DMS 273 treated with DMSO at 0.1 percent for 48 hours (cell line): ENCODE measurements at places on chromosomes 16 and 17.

DNA sequence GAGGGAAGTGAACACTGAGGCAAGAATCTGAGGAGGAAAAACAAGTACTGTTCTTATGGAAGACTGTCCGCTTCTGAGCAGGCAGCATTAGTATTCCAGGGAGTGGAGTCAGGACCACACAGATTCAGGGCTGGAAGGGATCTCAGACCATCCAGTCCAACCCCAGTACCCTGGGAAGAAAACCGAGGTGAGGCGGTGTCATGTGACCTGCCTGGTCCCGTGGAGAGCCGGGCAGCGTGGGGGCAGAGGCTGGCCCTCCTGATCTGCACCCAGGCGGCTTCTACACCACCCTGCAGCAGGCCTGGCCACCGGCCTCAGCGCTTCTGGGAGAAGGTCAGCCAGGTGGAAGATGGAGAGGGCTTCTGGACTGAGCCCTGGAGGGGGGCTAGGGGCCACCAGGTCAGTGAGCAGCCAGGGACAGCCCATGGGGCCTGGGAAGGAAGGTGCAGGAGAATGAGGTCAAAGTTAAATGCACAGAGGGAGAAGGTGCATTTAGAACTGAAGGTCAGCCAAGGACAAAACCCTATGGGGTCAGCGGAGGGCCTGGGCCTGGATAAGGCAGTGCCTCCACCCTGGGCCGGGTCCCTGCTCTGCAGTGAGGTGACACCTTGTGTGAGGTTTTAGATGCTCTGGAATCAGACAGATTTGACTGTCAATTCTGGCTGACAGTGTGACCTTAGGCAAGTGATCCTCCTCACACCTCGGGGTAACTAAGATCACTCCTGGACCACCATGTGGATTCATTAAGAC, 45.9 kb downstream of the VAC14 start:
- DNase-seq = no peak

DNA sequence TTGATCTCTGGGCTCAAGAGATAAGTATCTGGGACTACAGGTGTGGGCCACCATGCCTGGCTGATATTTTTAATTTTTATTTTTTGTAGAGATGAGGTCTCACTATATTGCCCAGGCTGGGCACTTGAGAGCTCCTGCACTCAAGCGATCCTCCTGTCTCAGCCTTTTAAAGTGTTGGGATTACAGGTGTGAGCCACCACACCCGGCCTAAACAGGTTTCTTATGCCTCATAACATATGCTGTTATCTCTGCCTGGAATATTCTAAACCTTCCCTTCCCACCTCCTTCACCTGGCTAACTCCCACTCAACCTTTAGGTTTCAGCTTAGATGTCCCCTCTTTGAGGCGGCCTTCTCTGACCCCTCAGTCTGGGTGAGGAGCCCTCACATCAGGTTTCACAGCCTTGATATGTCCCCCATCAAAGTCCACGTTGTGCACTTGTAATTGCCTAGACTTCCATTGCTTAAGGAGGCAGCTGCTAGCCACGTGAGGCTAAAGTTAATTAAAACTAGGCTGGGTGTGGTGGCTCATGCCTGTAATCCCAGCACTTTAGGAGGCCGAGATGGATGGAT, 8.6 kb upstream of the CNP start:
- no peak for DNase-seq

DNA sequence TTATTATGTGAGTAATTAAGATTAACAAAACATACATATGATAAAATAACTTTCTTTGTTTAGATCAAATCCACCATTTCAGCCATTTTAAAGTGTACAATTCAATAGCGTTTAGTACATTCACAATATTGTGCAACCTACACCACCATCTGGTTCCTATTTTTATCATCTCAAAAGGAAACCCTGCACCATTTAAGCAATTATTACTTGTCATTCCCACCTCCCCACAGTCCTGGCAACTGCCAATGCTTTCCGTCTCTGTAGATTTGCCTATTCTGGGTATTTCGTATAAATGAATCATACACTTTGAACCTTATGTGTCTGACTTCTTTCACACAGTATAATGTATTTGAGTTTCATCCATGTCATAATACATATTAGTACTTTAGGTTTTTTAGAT, 162.5 kb upstream of the CNTNAP4 start:
- DNase-seq = peak; percentile 77

DNA sequence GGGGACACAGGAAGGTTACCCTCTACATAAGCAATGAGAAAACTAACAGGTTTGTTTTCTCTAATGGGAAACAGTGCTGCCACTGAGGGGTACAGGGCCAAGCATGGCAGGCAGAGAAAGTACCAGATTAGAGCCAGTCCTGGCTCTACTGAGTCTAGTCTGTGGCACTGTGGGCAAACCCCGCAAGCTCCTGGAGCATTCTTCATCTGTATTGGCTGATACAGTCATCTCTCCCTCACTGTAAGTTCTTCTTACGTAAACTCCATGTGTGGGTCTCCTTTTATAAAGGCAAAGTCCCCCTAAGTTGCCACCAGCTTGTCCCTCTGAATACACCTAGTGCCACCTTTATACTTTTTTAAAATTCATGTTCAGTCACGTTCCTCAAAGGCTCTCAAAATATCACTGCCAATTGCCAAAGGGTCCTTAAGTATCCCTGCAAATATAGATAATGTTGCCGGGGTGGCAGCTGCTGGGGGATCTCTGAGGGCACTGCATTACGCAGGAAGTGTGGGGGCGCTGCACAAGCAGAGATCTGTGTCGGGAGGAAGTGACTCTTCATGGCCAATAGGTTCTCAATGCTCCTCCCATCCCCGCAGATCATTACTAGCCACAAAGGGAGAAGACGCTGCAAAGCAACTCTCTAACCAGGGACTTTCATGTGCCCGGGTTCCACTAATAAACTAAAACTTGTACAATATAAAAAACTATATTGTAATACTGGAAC, 18.8 kb downstream of the XPO6 start:
- no peak for DNase-seq

DNA sequence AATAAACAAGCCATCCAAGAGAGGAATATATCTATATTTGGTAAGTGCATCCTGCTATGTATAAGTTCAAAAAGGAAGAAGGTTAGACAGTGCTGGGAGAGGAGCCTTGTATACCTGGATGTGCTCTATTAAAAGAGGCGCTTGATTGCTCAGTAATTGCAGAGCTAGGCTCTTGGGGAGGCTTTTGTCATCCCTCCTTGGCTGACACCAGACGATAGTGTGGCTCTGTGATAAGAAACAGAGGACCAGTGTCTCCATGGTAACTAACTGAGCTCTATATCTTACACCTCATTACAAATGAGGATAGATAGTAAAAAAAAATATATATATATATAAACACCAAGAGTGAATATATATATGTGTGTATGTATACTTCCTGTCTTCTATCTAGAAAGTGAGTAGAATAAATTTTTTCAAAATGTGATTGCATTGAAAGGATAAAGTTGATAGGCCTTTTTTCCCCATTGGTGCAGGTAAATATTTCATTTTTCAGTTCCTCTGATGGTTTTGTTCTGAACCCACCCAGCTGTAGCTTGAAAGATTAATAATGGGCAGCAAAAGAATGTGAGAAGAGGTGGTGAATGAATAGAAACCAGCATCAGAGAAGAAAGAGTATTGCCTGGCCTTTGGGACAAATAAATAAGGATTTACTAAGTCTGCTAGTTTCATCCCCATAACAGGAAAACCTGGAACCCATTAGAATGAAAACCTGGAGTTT, 303.7 kb downstream of the ZFHX3 start:
- DNase-seq = no peak

DNA sequence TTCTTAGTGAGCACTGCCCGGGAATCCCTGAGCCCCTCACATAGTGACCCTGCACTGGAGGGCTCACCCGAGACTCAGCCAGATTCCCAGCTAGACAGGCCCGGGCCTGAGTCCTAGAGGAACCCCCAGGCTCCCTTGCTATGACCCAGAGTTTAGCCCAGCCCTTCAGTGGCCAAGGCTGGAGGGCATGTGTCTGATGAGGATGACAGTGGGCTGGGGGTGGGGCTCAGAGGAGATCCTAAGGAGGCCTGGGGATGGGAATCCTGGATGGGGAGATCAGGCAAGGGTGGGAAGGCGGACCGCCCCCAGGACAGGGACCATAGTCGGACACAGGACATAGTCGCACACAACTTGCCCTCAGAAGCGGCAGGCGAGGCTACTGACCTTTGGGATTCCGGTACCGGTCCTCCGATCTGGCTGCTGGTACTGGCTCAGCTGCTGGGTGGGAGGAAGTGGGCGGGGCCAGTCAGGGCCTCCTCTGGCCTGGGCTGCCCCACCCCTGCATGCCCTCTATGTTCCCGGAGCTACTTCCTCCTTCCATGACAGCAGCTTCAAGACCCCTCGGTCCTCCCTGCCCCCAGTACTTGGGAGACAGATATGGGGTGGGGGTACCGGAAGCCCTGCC, 1.1 kb downstream of the CD79B start:
- no peak for DNase-seq

GRCh38 chr16:11507991-11508390, 78.7 kb downstream of the LITAF start:
- no peak for DNase-seq

GRCh38 chr17:44601973-44602372, 44.7 kb downstream of the FZD2 start:
- no peak for DNase-seq
